Effector CD8-positive, alpha-beta T cell (primary cell): ENCODE measurements at places on chromosomes 16 and 17.

- DNase-seq, result no peak
Observed at GRCh38 chr17:75723171-75723930, 2.1 kb downstream of the ITGB4 start.

GRCh38 chr17:18315562-18315922 is 449 bp downstream of the SMCR8 start:
- DNase-seq, result no peak

DNA sequence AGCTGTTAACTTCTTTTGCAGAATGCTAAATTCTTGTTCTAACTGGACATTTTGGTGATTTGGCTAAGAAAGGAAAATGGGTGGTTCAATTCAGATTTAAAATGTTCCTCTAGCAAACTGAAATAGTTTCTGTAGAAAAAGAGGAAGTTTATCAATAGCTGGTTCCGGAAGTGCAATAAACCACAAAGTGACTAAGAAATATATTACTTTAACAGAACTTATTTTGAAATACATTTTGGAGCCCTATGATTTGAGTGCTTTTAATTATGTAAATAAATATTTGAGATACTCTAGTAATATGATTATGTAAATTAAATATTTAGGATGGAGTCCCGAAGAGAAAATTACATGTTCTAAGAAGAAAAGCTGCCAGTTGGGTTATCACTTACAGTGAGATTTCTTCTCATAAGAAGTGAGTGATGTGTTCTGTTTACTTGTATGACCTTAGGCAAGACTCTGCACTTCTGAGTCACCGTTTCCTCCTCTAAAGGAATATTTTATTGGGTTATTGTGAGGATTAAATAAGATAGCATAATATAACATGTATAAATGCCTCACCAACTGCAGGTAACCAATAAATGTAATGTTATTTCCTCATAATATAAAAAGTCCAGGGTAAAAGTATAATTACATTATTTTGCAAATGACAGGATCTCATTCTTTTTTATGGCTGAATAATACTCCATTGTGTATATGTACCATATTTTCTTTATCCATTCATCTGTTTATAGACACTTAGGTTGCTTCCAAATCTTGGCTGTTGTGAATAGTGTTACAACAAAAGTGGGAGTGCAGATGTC is at the start of gene EVI2B:
EVI2B (minus strand) TSS at position 73 of the 800 bp plus-strand sequence. CDS start 8,445 bp downstream, outside the sequence.
- no peak for DNase-seq

DNA sequence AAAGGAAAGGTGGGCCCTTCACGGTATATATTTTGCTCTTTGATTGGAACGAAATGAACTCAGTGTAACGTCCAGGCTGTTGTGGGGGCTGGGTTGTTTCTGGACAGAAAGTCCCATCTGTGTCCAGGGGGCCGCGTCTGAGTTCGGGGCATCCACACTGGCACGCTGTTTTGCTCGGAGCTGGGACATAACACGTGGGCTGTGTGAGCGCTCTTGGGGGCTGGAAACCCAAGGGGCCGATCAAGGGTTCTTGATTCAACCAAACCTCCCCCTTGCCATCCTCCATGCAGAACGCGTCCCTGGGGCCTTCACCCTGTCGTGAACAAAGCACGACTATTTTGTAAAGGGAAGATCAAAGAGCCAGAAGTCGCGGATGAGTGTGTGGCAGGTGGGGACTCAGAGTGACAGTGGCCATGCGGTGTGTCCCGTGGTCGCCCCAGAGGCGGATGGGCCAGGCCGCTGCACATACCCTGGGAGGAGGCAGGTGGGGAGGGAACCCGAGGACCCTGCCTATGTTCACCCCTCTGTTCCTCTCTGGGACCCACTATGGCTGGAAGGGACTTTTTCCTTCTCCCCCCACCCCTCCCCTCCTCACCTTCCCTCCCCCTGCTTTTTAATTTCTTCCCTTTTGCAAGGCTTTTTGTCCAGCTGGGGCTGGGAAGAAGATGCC is 387.2 kb downstream of the SEC14L1 start:
- DNase-seq, result no peak

GRCh38 chr17:15649861-15650421 is 30.4 kb upstream of the FBXW10B start:
- DNase-seq, result no peak

GRCh38 chr16:26391833-26392232 is 674.9 kb upstream of the C16orf82 start:
- no peak for DNase-seq

GRCh38 chr17:63041722-63042121 is 75.7 kb downstream of the TANC2 start:
- no peak for DNase-seq

- DNase-seq, result no peak
Observed at GRCh38 chr16:28161626-28162025, 50.1 kb downstream of the XPO6 start.

GRCh38 chr17:33154869-33155455 is 138.1 kb downstream of the ASIC2 start:
- DNase-seq, result no peak

DNA sequence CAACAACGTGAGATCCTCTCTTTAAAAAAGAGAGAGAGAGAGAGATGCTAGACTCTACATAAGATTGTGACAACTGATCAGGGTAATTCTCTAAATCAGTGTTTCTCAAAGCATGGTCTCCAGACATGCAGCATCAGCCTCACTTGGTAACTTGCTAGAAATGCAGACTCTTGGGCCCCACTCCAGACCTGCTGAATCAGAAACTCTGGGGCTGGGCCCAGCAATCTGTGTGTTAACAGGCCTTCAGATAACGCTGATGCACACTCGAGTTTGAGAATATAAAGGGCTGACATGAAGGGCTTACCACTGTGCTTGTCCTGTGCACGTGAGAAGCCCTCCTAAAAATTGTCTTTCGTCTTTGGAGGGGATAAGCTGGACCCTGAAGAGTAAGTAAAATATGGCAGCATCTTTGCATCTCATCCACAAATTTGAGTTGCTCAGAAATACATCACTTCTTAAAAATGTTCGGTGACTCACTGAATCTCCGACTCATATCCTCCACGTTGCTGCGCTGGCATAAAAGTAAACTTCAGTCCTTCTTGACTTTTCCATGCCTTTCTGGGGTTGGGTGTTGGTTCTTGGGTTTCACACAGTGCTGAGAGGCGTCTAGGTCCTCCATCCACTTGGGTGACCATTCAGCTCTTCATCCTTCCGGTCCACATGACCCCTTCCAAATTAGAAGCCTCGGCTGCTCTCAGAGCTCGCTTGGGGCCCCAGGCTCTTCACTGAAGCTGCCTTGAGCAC is 26.1 kb upstream of the KDM8 start:
- DNase-seq, result no peak

- no peak for DNase-seq
Observed at GRCh38 chr16:68291227-68291626, 19.5 kb downstream of the SLC7A6OS start.

DNA sequence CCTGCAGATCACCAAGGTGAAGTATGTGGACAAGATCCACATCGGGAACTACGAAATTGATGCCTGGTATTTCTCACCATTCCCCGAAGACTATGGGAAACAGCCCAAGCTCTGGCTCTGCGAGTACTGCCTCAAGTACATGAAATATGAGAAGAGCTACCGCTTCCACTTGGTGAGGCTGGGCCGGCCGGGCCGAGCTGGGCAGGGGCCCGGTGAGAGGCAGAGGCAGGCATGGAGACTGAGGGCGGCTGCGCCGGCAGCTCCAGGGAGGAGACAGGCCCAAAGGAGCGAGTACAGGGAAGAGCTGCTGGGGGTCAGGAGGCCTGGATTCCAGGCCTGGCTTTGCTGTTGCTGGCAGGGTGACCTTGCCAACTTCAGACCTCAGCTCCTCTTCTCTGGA is 8.3 kb downstream of the PRSS8 start:
- no peak for DNase-seq

DNA sequence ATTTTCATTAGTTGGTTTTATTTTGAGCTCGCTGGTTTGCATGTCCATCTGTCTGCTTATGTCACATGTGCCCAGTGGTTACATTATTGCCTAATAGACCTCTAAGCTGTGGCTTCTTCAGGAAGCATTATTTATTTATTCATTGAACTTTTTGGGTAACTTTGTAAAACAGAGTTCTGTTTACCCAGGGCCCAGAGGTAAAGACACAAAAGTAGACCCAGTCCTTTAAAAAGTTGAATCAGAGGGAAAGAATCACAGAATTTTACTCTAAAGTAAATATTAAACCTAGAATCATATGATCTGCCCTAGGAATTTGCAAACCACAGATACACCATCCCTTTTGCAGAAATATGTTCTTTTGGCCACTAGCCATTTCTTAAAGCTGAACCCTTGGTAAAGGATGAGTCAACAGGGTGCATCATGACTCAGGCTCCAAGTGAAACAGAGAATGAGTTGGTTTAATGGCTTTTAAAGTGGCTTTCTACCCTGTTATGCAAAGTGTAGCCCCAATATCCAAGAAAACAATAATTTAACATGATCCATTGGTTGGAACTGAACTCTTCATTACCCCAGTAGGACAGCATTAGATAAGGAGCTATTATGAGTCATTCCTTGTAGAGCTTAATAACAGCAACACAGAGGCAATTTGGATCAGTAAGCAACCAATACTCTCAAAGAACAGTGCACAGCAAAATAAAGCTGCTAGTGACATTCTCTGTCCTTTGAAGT is 236.3 kb downstream of the KCNJ2 start:
- DNase-seq, result no peak

DNA sequence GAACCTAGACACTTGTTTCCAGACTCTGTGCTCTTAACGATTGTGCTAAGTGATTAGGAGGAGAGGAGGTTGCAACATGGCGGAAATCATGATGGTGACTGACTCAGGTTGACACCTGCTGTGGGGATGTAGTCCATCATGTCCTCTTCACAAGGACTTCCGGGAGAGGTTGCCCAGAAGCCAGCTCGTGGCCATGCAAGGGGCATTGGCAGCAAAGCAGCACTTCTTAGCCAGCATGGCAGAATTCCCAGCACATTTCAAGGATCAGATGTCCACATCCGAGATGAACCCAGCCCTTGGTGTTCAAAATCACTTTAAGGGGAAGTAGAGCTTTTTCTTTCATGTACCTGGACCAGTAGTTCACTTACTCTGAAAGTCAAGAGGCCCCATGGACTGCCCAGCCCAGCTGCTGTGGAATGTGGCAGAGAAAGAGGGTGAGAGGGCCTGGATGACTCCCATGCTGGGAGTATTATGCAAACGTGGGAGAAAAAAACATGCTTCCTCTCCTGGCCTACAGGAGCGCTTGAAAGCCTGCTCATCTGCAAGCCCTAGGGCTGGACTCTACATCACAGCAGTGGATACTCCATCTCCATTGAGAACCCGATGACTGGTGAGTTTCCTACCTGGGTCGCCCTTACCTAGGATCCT is 65.5 kb downstream of the IRX6 start:
- no peak for DNase-seq

DNA sequence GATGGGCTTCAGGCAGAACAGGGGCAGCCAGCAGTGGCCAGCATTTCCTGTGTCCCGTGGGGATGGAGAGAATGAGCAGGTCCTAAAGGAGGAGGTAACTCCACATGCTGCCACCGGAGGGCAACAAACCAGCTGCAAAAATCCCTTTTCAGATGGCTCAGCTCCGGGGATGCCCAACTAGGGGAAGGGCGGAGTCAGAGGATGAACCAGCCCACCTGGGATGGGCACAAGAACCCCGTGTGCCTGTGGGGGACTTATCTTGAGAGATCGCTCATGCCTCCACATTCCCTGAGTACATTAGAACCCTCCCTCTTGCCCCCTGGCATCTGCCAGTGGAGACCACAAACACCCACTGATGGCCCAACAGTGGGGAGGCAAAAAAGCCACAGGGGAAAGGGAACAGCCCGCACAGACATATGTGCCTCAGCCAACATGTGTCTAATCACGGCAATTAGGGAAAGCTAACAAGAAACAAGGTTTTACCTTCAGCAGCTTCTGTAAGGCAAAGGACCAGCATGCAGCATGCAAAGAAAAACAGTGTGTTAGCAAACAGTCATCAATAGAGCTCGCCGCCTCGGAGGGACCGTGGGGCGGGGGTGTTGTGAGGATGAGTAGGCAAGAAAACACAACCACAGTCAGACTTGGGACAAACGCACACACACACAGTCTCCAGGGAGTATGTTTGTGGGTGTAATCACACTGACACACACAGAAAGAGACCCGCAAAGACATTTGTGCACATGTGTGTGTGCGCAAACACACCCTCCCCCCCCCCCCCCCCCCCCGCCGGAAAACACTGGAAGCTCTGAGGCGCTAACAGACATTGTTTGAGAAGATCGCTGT is 64.0 kb downstream of the MYO18A start:
- DNase-seq, result no peak

DNA sequence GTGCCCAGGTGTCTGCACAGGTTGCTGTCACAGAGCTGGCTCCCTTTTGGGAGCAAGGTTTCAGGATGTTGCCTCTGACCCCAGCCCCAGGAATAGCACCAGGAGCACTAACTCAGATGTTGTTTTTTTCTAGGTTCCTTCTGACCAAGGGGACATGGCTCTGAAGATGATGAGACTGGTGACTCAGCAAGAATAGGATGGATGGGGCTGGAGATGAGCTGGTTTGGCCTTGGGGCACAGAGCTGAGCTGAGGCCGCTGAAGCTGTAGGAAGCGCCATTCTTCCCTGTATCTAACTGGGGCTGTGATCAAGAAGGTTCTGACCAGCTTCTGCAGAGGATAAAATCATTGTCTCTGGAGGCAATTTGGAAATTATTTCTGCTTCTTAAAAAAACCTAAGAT is 28.1 kb downstream of the SCPEP1 start:
- no peak for DNase-seq

DNA sequence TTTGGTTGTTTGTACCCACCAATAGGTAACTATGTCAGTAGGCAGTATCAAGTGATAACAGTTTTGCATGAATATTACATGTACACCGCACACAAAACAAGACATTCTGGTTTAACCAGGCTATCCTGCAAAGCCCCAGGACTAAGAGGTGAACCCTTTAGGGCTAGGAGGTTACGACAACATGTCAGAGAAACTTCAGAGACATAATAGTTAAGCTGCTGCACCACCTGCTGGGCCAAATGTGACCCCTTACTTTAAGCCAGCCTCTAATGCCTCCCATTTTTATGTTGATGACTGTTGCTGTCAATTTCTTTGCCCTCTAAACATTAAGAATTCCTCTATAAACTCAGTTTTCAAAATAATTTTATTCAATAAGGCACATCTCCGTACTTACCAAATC is 15.4 kb downstream of the SRP68 start:
- no peak for DNase-seq

- no peak for DNase-seq
Observed at GRCh38 chr17:61878984-61879612, 15.8 kb upstream of the BRIP1 start.

DNA sequence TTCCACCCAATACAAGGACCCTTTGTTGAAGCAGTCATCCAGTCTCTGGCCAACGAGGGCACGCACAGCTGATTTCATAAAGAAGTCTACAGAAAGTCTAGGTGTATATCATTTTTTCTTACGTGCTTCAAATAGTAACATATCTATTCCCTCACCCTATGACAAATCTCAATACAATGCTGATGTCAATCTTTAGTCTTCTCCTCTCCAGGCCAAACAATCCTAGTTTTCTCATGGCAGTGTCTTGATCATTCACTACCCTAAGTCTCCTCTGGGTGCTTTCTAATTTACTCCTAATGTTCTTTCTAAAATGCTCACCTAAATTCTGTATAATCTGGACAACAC is 92.6 kb downstream of the CACNG1 start:
- DNase-seq, result no peak

DNA sequence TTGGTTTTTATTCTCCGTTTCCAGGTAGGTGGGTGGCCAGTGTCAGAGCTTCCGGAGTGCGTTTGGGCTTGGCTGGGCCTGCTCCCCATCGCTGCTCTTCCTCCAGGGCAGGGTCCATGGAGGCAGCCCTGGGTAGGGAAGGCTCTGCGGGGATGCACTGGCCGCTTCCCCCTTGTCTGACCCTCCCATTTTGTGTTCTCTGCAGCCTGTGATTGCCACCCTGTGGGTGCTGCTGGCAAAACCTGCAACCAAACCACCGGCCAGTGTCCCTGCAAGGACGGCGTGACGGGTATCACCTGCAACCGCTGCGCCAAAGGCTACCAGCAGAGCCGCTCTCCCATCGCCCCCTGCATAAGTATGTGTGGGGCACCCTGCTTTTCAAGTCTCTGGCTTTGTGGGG is 158.3 kb downstream of the NTN1 start:
- DNase-seq, result no peak
